ENCODE measurements at places on chromosomes 3 and 15.

DNA sequence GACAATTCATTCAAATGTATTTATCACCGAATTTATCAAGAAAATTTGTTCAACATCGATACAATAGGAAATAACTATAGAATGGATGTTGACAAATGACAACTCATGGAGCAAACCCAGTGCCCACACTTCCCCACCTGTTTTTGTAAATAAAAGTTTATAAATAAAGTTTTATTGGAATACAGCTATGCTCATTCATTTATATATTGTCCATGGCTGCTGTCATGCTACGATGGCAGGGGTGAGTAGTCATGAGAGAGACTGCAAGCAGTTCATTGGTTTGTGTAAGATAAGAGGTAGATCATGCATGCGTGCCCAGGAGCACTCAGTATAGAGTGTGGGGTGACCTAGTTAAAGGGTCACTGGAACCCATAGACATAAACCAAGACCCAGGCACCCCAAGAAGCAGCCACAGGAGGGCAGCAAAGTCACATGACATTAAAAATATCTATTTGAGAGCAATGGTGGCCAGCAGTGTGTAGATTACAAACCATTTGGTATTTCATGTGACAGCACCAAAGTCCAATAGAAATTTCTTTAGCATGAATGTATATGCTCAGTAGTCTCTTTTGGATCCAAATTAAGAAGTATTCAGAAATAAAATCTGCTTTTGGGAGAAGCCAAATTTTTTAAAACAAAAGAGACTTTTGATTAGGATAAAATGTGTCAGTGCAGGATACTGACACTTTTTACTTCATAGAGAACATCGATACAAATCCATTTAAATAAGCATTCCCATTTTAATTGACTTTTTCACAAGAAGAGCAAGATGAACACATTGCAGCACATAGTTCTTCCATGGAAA lies 794.8 kb downstream of the MCTP2 start:
- DNase-seq = no peak
- no peaks in the 10 kb centered on the region for H3K36me3 ChIP-seq
- no peak overlapping the region for H3K27ac ChIP-seq
- no peak overlapping the region for H3K4me3 ChIP-seq
- no peaks in the 10 kb centered on the region for H3K27me3 ChIP-seq

DNA sequence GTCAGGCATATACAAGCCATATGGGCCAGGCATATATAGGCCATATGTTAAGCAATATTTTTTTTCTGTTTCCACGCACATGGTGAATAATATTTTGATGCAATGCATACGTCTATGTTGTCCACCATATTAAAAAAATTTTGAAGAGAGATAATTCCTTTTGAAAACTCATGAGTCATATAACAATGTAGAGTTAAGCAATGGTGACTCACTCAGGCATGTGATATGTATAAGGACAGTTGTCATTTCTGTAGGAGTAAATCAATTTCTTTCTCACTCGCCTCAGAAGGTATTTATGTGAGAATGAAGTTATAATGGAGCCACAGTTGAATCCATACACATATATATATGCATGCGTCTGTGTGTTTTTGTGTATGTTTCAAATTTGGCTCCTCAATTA lies 272.6 kb downstream of the EPHA3 start:
- no peaks in the 10 kb centered on the region for H3K4me1 ChIP-seq
- no peaks in the 10 kb centered on the region for H3K36me3 ChIP-seq
- DNase-seq = no peak

DNA sequence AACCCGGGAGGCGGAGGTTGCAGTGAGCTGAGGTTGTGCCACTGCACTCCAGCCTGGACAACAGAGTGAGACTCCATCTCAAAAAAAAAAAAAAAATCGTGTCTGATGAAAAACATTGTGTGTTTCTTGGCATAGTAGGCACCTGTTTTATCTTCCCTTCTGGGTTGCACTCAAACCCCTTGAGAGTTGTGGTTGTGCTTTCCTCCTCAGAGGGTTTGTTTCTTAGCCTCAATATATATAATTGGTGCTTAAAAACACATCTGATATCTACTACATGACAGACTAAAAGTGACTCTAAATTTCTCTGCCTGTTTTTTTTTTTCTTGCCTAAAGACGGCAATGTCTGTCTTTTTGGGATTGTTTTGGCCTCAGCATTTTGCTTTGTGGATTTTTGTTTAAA lies 7.6 kb downstream of the NR1D2 start:
- H3K27ac ChIP-seq = no peak overlapping the region
- peaks cover 30% of the 10 kb centered on the region for H3K36me3 ChIP-seq
- H3K4me3 ChIP-seq = no peak overlapping the region
- DNase-seq = no peak
- H3K4me1 ChIP-seq = peaks cover 39% of the 10 kb centered on the region

DNA sequence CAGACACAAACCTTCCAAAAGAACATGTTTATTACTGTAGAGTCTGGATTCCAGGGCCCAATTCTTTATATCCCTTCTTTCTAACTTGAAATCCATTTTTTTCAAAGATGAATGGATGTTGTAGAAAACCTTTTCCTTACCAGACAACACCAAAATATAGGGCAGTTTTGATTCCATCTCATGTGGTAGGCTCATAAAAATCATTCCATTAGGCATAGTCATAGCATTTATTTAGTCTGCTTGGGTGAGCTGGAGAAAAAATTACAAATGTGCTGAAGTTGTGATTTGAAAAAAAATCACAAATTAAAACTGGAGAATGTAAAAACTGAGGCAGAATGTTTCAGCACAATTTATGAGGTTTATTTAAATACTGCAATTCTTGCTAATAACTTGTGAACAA lies 199.3 kb upstream of the TBC1D5 start:
- H3K27ac ChIP-seq = no peak overlapping the region
- H3K27me3 ChIP-seq = no peaks in the 10 kb centered on the region
- H3K4me1 ChIP-seq = no peaks in the 10 kb centered on the region
- H3K36me3 ChIP-seq = no peaks in the 10 kb centered on the region

DNA sequence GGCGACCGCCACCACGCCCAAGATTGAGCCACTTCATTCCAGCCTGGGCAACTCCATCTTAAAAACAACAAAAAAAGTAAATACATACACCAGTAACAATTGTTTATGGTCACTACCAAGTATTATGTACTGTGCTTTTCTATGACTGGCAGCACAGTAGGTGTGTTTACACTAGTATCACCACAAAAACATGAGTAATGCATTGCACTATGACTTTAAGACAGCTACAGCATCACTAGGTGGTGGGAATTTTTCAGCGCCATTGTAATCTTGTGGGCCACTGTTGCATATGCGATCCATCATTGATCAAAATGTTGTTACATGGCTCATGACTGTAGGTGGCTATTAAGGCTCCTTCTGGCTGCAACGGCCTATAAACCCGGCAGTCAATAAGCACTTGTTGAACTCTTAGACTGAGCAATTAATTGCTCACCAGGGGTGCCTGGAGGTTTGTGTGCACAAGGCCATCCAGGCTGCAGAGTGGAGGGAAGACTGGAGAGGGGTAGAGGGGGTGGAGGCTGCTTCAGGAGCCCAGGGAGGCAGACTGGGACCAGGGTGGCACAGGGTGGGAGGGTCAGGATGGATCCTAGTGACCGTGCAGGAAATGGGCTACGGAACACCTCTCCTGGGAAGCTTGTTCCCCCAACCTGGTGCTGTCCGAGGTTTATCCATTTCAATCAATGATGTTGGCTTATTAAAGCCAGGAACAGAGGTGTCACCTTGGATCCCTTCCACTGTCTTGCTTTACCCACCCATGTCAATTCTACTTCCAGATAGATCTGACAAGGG lies 17.9 kb upstream of the COPG1 start:
- H3K27me3 ChIP-seq = no peaks in the 10 kb centered on the region
- H3K4me3 ChIP-seq = no peak overlapping the region
- H3K36me3 ChIP-seq = no peaks in the 10 kb centered on the region

DNA sequence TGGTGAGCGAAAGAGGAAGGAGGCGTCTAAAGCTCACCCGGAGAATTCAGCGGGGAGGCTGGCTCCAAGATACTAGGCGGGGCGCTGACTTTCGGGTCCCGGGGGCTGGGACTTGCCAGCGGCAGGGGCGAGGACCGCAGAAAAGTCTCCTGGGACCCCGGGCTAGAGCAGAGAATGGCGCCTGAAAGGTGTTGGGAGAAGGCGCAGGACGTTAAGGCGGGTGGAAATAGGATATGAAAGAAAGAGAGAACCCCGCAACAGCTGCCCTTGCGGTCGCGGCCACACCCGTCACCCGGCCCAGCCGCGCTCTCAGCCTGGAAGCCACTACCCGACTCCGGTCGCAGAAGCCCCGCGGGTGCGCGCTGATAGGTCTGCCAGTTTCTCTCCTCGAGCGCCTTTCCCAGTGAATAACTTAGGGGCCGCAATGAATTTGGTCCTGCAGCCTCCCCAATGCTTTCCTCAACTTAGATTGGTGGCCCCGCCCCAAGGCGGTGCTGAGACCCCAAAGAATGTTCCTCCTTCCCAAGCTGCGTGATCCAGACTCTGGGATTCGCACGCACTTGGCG lies 604 bp downstream of the LTK start:
- H3K36me3 ChIP-seq = peaks cover 3% of the 10 kb centered on the region
- peak overlapping the region; percentile 56 for H3K4me3 ChIP-seq
- no peak for DNase-seq
- no peak overlapping the region for H3K27ac ChIP-seq
- H3K27me3 ChIP-seq = peaks cover 33% of the 10 kb centered on the region

DNA sequence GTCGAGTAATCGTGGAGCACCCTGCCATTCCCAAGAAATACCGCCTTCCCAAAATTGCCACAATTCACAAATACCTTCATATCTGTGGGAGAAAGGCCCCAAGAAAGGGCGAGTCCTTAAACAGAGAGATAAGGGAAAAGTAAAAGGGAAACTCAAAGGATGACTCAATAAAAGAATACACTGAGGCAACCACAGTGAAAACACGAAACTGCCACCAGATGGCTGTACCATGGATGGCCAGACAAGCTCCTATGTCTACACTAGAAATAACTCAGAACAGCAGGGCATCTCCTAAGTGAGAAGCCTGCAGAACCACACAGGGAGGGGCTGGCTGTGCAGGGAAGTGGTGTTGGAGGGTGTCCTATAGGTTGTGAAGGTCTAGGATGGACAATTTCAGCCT lies 25.0 kb downstream of the SRGAP3 start:
- no peaks in the 10 kb centered on the region for H3K36me3 ChIP-seq
- no peak for DNase-seq
- H3K4me3 ChIP-seq = no peak overlapping the region
- no peaks in the 10 kb centered on the region for H3K27me3 ChIP-seq

DNA sequence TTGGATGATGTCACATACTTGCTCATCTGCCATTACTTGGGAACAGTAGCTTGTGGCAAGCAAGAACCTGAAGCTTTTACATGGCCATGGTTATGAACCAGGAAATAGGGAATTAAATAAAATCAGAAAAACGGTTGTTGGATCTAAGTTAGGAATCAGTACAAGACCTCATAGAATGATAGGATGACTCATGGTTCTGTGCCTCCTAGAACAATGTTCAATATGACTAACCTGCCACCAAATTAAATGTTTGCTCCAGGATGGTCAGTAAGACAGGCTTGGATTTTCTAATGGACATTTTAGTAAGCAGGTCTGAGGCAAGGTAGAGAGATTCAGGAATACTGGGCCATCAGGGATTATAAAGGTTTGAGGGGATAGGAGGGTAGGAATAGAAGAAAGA lies 218.9 kb downstream of the PLOD2 start:
- no peak overlapping the region for H3K27ac ChIP-seq
- no peaks in the 10 kb centered on the region for H3K4me1 ChIP-seq
- no peaks in the 10 kb centered on the region for H3K36me3 ChIP-seq
- DNase-seq = no peak
- no peaks in the 10 kb centered on the region for H3K27me3 ChIP-seq

DNA sequence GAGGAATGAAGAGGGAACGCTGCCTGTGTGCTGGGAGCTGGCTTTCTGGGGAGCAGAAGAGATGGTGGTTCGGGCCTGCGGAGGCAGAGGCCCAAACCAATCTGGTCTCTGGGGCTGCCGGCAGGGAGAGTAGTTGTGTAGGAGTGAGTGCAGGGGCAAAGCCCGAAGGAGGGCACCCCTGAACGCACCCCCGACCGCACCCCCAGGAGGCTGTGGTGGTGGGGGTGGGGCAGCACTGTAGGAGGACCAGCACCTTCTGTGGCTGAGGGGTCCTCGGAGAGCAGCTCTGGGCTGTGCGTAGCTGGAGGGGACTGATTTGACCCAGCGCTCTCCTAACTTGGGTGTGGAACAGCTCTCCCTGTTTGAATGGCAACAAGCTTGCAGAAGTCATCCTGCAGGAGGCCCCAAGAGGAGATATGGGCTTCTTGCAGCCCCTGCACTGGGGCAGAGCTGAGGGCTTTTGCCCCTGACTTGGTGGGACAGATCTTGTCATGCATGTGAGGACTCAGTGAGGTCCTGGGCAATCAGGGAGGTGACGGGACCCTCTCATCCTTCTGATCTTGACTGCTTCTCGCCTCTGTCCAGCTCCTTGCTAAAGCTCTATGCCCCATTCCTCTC lies 26.1 kb downstream of the C15orf39 start:
- H3K4me3 ChIP-seq = no peak overlapping the region
- no peaks in the 10 kb centered on the region for H3K36me3 ChIP-seq
- no peaks in the 10 kb centered on the region for H3K27me3 ChIP-seq
- no peak for DNase-seq

GRCh38 chr3:73652896-73653295 lies 28.2 kb upstream of the PDZRN3 start:
- no peak overlapping the region for H3K27ac ChIP-seq
- no peaks in the 10 kb centered on the region for H3K27me3 ChIP-seq
- H3K4me1 ChIP-seq = no peaks in the 10 kb centered on the region
- H3K36me3 ChIP-seq = no peaks in the 10 kb centered on the region
- H3K4me3 ChIP-seq = no peak overlapping the region
- no peak for DNase-seq

- H3K36me3 ChIP-seq = no peaks in the 10 kb centered on the region
- no peak for DNase-seq
- H3K27ac ChIP-seq = no peak overlapping the region
- H3K4me1 ChIP-seq = no peaks in the 10 kb centered on the region
- no peaks in the 10 kb centered on the region for H3K27me3 ChIP-seq
- H3K4me3 ChIP-seq = no peak overlapping the region
Measured at GRCh38 chr3:154602241-154602640, 172.3 kb upstream of the GPR149 start.

DNA sequence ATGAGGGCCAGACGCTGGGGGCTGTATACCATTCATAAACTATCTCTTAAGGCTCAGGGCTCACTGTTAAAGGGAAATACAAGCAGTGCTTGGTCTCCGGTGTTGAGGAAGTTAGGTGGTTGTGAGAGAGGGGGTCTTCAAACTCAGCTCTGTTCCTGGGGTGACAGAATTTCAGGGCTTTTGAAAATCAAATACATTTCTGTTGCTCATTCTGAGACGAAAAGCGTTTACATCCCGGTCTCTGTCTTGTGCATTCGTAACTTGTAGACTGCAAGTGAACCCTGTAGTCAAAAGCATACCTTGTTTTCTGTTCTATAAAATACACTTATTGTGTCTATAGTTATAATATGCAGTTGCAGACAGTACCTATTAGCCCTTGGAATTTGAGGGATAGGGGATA lies 1.7 kb downstream of the SLCO3A1 start:
- H3K4me3 ChIP-seq = peak overlapping the region; percentile 67
- H3K36me3 ChIP-seq = no peaks in the 10 kb centered on the region
- no peak for DNase-seq
- H3K27me3 ChIP-seq = no peaks in the 10 kb centered on the region

GRCh38 chr3:99716463-99716995 lies 78.1 kb downstream of the COL8A1 start:
- peaks cover 6% of the 10 kb centered on the region for H3K27me3 ChIP-seq
- no peak overlapping the region for H3K4me3 ChIP-seq
- no peak for DNase-seq
- H3K36me3 ChIP-seq = no peaks in the 10 kb centered on the region
- no peak overlapping the region for H3K27ac ChIP-seq
